Stimulated activated CD4-positive, alpha-beta T cell treated with anti-CD3 and anti-CD28 coated beads, Interleukin-2, amount 100 ng/mL, for 4 hours (primary cell): ENCODE measurements at places on chromosomes 16 and 17.
A peak's percentile ranks its signal among the peaks of the same experiment; 100 is the strongest.

- no peak for DNase-seq
Measured at GRCh38 chr16:59740858-59741257, 1006.7 kb upstream of the GOT2 start.

- DNase-seq, result no peak
Measured at GRCh38 chr16:86227041-86227440, 283.3 kb upstream of the FOXF1 start.

- no peak for DNase-seq
Measured at GRCh38 chr17:19384723-19385391, 2.1 kb downstream of the MFAP4 start.

GRCh38 chr16:78217276-78217675 lies 117.8 kb downstream of the WWOX start:
- no peak for DNase-seq

GRCh38 chr16:10154389-10154788 lies 27.8 kb downstream of the GRIN2A start:
- no peak for DNase-seq

DNA sequence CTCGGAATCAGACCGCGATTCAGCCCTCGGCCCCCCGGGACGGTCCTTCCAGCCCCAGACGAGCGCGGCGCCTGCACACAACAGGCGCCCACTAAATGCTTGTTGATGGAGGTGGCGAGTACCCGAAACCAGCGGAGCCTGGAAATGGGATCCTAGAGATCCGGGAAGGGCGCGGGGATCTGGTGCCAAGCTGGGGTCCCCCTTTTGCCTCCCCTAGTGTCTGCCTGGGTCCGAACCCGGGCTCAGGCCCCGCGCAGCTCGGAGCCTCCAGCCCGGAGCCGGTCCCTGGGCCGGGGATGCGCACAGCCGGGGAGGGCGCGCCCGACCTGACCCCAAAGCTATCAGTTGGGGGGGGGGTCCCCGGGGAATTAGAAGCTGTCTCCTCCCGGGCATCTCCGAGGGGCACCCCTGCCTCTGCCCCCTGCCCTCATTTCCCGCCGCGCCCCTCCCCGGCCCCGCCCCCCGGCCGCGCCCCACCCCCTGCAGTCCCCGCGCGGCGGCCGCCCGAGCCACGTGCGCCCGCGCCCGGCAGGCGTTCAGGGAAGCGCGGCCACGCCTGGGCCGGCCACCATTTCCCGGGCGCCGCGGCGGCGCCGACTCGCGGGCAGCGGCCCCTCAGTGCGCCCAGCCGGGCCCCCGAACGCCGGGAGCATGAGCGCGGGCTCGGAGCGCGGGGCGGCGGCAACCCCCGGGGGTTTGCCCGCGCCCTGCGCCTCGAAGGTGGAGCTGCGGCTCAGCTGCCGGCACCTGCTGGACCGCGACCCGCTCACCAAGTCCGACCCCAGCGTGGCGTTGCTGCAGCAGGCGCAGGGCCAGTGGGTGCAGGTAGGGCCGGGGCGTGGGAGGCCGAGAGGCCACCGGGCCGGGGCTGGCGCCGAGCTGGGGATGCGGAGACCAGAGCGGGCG lies at the start of gene CPNE7:
Gene CPNE7 (plus strand): TSS at position 512 of the 906 bp plus-strand sequence. CDS start 140 bp downstream, at position 652.
- no peak for DNase-seq

DNA sequence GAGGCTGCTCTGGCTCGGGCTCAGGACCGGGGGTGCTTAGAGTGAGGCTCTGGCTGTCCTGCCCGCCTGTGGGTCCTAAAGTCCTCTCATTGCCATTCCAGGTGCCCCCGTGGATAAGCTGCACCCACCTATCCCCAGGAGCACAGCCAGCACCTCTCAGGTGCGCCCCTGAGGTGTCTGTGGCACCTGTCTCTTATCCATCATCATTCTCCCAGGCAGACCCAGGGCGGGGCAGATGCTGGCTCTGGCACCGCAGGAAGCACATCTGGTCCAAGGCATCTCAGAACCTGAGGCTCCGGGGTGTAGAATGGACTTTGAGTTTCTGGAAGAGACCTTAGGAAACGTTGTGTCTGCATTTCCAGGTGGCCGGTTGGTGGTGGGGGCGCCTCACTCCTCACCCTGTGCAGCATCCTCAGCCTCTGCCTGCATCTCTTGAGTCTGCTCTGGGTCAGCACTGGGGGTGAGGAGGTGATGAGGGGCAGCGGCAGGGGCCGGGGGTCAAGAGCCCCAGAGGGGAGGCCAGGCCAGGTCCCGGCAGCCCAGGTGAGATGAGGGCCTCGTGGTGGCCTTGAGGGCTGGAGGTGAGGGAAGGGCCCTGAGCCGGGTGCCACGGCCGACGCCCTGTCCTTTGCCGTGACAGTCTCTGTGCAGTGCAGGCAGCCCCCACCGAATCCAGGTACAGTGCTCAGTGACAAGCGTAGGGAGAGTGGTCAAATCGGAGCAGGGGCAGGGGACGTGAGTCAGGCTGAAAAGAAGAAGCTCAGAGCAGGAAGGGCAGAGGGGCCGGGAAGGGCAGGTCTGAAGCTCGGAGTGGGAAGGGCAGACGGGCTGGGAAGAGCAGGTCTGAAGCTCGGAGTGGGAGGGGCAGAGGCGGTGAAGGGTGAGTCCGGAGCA lies 173.5 kb downstream of the NPIPB11 start:
- DNase-seq, result no peak

DNA sequence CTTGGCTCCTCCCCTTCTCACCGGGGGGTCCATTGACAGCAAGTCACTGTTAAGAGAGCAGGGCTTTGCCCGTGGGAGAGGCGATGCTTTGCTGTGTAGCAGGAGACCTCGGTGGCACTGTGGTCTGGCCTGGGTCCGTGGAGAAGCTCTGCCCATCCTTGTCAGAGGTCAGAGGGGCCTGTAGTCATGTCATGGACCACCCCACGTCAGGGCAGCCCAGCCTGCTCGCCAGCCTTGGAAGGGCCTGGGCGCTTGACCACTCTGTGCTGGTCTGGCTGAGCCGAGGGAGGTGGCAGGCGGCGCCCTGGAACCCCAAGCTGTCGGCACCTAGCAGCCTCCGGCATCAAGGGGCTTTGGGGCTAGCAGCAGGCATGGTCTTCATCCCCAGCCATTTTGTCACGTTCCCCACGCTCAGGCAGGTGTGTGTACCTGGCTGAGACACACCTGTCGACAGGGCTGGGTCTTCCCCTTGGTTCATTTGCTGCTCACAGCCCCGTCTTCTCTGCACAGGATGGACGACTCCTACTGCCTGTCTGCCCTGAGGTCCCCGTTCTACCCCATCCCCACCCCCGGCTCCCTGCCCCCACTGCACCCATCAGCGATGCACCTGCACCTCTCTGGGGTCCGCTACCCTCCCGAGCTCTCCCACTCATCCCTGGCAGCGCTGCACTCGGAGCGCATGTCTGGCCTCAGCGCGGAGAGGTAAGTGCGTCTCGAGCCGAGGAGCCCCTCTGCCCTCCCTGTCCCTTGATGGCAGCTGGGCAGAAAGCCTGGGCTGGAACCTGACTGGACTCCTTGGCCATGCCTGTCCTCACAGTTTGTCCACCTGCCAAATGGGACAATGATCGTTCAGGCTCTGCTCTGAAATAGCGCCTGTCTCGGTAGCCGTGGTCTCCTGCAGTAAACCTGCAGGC lies 33.3 kb downstream of the GINS2 start:
- no peak for DNase-seq

DNA sequence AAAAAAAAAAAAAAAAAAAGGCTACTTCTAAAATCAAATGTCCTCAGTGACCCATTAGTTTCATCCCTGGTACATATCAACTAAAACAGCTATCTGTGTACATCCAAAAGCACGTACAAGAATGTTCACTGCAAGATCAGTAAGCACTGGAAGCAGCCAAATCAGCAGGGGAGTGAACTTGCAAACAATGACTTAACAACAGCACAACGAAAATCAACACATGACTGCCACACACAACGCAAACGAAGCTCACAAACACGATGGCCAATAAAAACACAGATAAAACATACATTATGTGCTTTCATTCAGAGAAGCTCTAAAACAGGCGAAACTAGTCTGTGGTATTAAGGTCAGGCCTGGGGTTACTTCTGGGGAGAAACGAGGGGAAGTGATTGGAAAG lies 60.6 kb downstream of the XPO6 start:
- DNase-seq, result no peak

DNA sequence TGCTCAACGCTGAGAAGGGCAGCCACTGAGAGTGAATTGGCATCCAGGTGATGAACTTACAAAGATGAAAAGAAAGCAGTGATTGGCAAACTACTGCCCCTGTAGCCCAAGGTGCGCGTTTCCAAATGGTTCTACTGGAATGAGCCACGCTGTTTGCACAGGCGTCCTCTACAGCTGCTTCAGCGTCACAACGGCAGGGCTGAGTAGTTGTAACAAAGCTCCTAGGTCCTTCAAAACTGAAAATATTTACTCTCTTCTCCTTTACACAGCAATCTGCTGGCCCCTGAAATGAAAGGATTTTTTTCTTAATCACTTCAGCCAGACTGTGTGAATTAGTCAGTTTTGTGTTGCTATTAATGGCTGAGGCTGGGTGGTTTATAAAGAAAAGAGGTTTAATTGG lies 107.2 kb upstream of the FOXF1 start:
- no peak for DNase-seq

DNA sequence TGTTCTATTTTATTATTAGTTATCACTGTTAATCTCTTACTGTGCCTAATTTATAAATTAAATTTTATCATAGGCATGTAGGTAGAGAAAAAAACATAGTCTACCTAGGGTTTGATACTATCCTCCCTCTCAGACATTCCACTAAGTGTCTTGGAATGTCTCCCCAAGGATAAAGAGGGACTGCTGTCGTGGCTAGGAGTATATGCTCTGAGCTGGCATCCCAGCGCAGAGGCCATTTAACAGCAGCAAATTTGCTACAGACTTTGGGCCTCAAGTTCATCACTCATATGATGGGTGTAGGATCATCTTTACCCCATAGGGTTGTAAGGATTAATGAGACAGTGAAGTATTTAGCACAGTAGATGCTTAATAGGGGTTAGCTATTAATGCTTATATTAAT lies 56.7 kb downstream of the ZFHX3 start:
- DNase-seq, result no peak

- DNase-seq, result no peak
Measured at GRCh38 chr17:4054446-4054845, 88.4 kb downstream of the ZZEF1 start.

GRCh38 chr17:36931697-36932382 lies 5.4 kb upstream of the LHX1 start:
- DNase-seq, result no peak

DNA sequence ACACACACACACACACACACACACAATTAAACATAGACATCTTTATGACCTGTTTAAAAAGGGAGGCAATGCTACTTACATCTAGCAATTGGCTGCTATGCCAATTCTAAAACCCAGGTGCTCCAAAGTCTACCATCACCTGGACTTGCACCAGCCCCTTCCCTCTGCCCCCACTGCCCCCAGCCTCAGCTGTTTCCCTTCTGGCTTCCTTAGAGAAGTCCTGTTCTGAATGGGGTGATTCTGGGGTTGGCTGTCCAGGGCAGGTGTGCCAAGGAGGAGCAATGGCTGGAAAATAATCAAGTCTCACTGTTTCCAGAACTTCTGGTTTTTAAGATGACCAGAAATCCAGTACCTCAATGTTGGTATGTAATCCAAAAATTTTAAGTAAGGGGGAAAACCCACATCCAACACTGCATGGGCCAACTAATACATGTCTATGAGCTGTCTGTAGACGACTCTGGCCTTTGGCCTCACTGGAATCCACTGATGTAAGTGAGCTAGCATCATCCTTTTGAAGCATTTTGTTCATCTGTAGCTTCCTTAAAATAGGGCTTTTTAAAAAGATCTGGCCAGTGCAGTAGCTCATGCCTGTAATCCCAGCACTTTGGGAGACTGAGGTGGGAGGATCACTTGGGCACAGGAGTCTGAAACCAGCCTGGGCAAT lies 2.1 kb downstream of the IFT20 start:
- no peak for DNase-seq

DNA sequence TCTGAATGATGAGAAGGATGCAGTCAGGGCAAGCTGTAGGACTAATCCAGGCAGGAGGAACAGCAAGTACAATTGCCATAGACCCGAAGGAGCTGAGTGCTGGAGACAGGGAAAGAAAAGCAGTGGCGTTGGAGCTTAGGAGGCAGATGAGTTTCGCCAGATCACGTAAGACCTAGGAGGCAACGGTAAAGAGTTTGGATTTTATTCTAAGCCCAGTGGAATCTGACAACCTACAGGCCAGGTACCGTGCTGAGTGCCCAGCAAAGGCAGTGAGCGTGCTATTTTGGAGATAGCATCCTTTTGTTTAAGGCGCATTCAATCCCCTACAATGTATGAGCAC lies 1.2 kb downstream of the USP43 start:
- DNase-seq, result no peak

- no peak for DNase-seq
Measured at GRCh38 chr17:4344926-4345325, 21.5 kb downstream of the UBE2G1 start.

- no peak for DNase-seq
Measured at GRCh38 chr16:10959161-10959560, 14.8 kb downstream of the CLEC16A start.

GRCh38 chr16:48101069-48101674 lies 54.6 kb downstream of the ABCC12 start:
- peak; percentile 22 for DNase-seq

- DNase-seq, result no peak
Measured at GRCh38 chr17:80319262-80319998, 58.8 kb downstream of the RNF213 start.

DNA sequence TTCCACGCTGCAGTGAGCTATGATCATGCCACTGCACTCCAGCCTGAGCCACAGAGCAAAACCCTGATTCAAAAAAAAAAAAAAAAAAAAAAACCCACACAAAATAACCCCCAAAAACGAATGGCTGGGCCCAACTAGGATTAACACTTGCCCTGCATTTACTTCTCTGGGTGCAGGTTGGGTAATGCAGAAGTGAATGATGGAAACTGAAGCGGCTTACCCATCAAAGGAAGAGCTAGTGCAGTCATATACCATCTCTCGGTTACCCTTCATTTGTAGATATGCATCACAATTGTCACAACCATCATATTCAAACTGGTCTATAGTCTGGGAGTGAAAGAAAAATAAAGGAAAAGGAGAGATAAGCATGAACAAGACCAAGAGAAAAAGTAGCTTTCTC lies 819 bp downstream of the SUPT4H1 start:
- DNase-seq, result no peak

DNA sequence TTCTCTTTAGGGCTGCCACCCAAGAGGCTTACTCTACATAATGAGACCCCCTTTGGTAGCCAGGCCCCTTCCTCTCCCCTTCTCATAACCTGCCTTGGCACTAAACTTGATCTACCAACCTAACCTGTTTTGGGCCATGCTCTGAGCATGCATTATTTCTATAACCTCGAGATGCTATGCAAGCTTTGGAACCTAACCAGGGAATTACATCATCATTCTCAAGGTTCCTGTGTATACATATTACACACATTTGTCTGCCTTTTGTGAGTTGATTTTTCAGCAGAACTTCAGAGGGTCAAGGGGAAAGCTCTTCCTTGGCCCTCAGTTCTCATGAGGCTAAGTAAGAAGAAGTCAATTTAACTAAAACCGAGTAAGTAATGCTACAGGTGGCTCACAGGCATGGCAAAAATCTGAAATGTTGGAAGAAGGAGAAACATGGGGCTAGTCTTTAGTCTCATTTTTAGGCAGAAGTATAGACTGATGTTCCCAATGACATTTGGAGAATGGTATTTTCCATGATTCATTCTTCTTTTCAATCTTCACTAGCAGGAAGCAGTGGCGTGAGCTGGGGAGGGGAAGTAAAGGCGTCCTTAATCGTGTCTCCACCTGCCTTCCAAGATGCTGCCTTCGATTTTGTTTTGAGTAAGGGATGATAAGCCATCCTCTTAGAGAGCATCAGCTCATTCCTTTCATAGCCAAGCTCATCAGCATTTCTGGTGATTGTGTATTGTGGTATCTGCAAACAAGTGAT lies 308.4 kb downstream of the ABCC12 start:
- no peak for DNase-seq
